ENCODE measurements at places on chromosomes 6 and 20.

- DNase-seq, result no peak
Measured at GRCh38 chr6:34527751-34528670, 28.1 kb downstream of the SPDEF start.

GRCh38 chr20:44217342-44218092, 6.9 kb upstream of the OSER1 start:
- DNase-seq, result peak; percentile 72

DNA sequence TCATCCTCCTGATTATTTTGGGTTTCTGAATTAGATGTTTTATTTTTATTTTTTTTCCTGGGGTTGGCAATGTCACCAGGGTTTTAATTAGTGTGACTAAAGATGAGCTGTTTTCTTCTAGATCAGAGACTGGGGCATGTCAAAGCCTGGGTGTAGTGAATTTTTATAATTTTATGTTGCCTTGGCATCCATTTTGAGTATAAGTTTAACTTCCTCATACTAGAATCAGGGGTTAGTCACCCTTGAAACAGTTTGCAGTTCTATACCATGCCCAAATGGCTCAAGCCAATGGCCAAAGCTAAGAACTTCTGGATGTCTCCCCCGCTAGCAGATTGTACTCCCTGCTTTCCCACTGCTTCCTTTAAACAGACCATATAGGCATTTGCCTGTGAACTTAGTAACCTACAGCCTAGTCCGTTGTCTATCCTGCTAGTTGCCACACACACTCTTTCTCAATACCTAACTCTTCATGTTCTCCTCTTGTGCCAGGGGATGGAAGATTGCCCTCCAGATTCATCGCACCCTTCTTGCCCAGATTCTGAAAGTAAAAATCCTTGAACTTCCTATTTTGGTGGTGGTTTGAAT, 54.5 kb downstream of the KIAA0408 start:
- DNase-seq, result no peak

DNA sequence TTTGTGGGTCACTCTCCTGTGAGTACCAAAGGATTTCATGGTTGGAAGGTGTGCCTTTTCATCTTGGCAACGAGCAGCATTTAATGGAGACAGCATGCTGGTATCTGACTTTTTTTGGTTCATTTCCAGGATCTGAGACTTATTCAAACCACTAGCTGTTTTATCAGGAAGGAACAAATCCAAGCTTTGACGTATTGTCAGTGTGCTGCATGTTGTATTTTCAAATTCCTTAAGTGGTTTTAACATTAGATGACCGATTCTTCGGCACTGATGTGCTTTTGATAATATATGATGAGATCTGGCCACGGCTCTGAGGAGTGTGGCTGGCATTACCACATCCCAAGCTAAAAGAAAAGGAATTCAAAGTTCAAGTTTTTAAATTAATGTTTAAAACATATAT, 6.4 kb downstream of the RMND1 start:
- no peak for DNase-seq

DNA sequence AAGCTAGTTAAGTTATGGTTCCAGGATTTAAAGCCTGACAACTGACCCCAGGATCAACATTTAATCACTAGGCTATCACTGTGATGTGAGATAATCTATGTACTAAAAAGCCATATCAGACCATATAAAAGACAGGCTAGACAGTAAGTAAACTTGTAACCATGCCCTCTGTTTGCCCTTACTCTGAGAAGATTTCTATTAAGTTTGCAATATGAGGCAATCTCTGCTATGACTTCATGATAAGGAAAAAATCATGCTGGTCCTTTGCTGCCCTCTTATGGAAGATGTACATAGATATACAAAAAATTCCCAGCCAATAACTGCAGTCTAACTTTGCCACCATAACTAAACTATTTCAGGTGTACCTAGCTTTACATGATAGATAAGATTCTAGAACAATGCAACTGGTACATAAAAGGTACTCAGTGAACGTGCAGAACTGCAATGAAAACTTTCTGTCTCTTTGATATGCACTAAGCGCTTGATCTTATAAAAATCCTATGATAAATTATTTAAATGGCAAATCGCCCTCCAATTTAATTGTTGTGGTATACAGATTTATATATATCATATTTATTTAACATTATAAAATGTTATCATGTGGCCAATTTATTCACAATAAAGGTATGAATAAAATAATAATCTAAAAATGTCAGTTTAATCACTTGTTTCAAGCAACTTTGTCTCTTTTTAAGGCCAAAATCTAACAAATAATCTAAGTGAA, 70.5 kb downstream of the FAM217A start:
- DNase-seq, result peak; percentile 65

- DNase-seq, result no peak
Measured at GRCh38 chr6:624979-625378, 31.9 kb downstream of the HUS1B start.

DNA sequence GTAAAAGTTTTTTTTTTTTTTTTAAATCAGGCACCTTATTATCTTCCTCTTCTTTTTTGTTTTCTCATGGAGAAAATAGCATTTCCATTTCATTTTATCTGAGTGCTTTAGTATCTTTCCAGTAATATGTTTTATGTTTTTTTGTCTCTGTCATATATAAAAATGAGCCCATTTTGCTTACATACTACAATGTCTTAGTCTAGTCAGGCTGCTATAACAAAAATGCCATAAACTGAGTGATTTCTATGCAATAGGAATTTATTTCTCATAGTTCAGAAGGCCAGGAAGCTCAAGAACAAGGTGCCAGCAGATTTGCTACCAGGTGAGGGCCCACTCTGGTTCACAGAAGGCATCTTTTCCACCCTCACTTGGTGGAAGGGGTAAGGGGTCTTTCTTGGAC, 35.7 kb upstream of the AIG1 start:
- no peak for DNase-seq

DNA sequence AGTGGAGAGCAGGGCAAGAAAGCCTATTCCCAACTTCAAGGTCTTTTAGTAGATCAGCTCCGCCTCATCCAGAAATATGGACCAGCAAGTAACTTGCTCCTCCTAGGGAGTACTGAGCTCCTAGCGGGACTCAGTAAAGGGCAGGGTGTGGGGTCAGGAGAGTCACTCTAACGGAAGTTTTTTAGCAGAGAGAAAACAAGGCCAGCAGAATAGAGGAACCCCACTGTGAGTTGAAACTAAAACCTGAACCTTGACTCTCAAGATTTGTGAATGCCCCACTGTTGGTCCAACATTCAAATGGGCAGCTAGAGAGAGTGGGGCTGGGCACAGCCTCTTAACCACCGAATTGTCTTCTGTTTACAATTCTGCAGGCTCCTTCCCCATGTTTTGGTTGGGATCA, 244.8 kb downstream of the FARS2 start:
- DNase-seq, result no peak

- no peak for DNase-seq
Measured at GRCh38 chr20:36736451-36737182, 9.3 kb downstream of the NDRG3 start.

GRCh38 chr20:51594236-51595057, 51.9 kb upstream of the NFATC2 start:
- no peak for DNase-seq

DNA sequence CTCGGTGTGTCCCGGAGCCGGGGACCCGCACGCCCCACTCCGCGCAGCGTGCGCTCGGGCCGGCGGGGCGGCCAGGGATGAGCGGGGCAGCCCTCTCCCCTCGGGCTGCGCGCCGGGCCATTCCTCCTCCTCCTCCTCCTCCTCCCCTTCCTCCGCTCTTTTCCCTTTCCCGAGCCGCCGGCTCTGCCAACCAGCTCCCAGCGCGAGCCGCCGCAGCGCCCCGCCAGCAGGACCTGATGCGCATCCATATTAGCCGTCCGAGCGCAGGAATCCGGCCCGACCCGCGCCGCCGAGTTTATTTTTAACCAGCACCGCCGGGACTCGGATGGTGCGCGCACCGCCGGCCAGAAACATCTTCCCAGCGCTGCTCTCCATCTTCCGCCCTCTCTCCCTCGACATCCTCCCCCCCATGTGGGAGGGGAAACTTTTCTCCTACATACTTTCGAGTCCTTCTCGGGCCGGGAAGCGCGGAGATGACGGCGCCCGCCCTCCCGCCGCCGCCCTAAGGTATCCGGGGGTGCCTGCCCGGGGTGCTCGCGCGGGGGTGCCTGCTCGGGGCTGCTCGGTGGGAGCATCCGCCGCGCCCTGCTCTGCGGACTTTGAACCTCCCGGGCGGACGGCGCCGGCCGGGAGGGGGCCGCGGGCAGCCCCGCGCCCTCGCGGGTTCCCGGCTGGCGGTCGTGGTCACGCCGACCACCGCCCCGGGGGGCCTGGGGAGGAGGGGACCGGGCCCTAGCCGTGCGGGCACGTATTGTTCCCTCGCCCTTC, 619 bp downstream of the RREB1 start:
- DNase-seq, result peak; percentile 42

DNA sequence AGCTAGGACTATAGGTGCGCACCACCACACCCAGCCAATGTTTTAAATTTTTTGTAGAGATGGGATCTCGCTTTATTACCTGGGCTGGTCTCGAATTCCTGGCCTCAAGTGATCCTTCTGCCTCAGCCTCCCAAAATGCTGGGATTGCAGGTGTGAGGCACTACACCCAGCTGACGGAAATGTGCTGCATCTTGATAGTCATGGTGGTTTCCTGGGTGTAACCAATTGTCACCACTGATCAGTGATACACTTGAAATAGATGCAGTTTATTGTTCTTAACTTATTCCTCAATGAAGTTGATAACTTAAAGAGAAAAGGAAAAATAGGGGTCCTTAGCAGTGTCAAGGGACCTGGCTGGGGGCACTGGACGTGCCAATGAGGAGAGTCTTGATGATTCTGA, 92.4 kb downstream of the PPP1R14C start:
- DNase-seq, result no peak

GRCh38 chr20:4160761-4161305, 145.5 kb upstream of the RNF24 start:
- no peak for DNase-seq

DNA sequence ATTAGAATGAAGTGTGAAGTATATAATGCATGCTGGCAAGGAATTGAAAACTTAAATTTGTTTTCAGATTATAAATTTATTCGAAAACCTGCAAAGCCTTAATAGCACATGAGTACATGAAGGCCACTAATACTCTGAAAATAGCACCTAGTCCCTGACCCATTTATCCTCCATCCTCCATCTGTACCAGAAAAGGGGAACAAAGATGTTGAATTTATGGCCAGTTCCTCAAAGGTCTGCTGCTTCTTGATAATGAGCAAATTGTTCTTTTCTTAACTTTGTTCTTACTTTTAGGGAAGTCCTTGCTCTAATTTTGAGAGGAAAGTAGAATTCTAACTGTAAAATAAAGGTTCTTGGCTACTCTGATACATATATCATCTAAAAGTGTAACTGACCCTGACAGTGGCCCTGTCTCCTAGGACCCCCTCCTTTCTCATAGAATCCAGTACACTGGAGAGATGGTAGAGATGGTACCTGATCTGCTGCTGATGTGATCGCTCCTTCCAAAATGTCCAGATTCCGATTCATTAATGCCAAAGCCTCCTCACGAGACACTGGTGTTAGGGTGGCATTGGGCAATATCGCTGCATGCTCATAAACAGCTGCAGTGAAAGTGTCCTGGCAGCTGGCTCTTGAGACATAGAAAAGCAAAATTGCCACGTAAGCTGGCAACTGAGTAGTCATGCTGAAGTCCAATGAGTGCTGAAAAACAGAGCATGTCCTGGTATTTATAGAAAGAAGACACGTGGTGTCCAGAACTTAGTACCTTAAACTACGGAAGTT, at the start of gene VNN1:
Gene VNN1, minus strand, starts transcription at position 704 of the 783 bp plus-strand sequence. Its CDS starts 20 bp downstream, at position 684.
- DNase-seq, result no peak

DNA sequence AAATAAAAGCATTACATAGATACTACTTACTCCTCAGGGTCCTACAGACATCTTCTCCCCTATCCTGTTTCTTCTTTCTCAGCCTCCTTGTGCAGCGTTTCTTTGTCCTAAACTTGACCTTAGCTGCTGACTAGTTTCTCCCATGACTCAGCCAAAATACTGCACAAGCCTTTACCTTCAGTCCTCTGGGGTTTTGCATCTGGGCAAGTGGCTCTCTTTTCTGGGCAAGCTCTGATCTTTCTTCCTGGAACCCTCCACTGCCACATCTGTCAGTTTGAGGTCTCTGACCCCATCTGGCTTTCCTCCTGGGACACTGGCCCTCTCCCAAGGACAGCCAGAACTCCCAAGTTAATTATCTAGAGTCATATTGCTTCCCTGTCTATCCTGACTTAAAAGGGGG, 838.4 kb downstream of the DHX35 start:
- no peak for DNase-seq

GRCh38 chr20:61925555-61926252, 140.0 kb downstream of the TAF4 start:
- DNase-seq, result no peak

GRCh38 chr20:58636983-58637421, 14.1 kb upstream of the STX16 start:
- no peak for DNase-seq

GRCh38 chr6:108171291-108171917, 5.6 kb downstream of the NR2E1 start:
- DNase-seq, result no peak

DNA sequence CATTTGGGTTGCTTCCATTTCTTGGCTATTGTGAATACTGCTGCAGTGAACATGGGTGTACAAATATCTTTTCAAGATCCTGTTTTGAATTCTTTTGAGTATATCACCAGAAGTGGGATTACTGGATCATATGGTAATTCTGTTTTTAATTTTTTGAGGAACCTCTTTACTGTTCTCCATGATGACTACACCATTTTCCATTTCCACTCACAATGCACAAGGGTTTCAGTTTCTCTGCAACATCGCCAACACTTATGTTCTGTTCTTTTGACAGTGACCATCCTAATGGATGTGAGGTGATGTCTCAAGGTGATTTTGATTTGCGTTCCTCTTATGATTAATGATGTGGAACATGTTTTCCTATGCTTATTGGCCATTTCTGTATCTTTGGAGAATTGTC, 214.4 kb upstream of the ZFP64 start:
- no peak for DNase-seq

DNA sequence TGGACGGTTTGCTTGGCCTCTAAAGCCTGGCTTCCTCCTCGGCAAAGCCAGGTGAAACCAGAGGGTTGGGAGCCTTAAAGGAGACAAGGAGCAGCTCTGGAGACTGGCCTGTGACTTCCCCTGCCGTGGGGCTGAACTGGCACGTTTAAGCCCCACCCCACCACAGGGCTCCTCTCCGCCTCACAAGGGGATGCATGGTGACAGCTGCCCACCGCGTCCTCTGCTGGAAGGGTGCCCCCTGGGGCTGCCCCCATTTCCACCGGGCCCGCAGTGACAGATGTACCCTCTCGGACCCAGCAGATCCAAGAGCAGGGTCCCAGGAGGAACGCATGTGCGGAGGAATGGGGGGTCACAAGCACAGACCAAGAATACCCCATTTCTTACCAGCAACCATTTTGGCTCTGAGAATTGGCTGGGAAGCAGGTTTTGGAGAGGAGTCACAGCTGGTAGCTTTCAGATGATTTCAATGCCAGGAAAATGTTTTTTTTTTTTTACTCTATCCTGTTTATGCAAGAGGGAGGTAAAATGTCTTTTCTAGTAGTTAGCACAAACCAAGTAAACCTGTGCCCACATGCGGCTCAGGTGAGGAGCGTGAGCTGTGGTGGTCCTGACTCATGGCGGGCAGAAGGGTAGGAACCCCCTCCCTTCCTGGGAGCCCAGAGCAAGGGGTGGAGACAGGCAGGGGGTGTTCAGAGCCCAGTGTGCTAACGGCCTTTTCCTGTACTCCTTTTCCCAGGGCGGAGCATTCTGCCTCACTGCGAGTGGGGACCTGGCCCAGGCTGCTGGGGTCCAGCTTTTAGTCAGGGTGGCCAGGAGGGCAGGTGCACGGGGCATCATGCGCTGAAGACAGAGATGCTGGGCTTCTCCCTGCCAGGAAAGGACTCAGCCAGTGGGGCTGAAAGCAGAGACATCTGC, 33.0 kb downstream of the FRMD1 start:
- peak; percentile 31 for DNase-seq

GRCh38 chr20:5212907-5213487, 86.2 kb downstream of the CDS2 start:
- no peak for DNase-seq

Measured in NCI-H2171 (cell line).